SHP77 treated with DMSO at 0.1 percent for 48 hours (cell line): ENCODE measurements at places on chromosomes 13 and 19.

GRCh38 chr13:46749951-46750350 lies 47.0 kb downstream of the ESD start:
- no peak for DNase-seq

GRCh38 chr13:45301263-45301662 lies 39.7 kb downstream of the TPT1 start:
- no peak for DNase-seq

DNA sequence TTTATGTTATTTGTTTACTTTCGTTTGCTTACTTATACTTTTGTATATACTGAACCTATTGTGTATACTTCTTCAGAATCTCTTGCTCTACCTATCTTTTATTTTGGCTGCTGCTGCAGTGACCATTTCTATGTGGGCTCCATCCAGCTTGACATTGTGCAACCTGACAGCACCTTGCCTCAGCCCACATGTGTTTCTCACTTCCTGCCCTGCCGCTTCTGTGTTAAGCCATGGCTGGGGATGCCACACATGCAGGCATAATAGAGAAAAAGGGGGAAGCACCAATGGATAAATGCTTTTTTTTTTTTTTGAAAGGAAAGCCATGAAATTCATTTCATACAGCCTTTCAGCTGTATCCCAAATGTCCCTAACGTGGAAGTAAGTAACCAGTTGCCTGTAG lies 147.6 kb downstream of the RBM26 start:
- no peak for DNase-seq

- no peak for DNase-seq
These were observed 961.2 kb upstream of the SPRY2 start for GRCh38 chr13:81302125-81302524.

DNA sequence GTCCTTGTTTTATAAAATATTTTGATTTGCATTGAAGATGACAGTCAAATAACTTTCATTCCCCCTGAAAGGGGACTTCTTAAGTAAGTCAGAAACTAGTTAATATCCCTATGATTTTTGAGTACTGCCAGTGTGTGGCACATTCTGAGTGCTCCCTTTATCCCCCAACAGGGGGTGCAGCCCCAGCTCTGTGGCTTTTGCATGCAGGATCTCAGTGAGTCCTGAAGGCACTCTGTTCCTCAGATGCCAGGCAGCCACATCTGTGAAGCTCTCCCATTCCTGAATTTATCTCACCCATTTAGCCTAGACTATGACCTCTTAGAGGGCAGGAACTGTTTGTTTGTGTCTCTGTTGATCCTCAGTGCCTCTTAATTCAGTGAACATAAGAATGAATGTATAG lies 123.1 kb downstream of the CDK8 start:
- no peak for DNase-seq

- no peak for DNase-seq
These were observed 366.9 kb downstream of the KLF12 start for GRCh38 chr13:73767191-73767741.

DNA sequence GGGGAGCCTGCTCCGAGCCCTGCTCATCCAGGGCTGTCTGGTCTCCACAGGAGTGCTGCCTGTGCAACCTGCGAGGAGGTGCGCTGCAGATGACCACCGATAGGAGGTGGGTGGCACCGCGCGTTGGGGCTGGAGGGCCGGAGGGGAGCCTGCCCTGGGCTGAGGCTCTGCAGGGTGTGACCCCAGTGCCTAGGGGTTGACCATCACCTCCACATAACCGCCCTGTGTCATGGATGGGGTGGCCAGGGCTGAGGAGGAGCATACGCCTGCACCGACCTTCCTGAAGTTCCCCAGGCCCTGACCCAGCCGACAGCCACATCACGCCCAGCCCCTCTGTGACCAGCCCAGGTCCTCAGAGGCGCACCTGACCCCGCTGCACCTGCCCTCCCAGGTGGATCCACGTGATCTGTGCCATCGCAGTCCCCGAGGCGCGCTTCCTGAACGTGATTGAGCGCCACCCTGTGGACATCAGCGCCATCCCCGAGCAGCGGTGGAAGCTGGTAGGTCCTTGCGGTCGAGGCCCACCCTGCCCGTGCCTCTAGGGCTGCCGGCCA lies 168.7 kb downstream of the KDM4B start:
- DNase-seq, result no peak

- DNase-seq, result no peak
These were observed 112.4 kb upstream of the VSTM2B start for GRCh38 chr19:29413435-29413834.

- no peak for DNase-seq
These were observed 22.1 kb upstream of the EHD2 start for GRCh38 chr19:47691090-47691489.

DNA sequence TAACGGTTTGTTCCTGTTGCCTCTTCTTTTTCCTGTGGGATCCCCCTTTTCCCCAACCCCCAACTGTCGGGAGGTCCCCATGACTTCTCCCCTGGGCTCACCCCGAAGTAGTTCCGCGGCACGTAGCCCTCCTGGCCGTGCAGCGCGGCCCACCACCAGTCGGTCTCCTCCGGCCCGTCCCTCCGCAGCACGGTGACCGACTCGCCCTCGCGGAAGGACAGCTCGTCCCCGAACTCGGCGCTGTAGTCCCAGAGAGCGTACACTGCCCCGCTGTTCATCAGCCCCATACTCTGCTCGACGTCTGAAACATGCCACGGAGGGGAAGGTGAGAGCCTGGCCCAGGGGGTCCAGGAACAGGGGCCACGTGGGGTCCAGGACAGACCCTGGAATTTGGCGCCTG lies 12.1 kb upstream of the ERCC2 start:
- no peak for DNase-seq

DNA sequence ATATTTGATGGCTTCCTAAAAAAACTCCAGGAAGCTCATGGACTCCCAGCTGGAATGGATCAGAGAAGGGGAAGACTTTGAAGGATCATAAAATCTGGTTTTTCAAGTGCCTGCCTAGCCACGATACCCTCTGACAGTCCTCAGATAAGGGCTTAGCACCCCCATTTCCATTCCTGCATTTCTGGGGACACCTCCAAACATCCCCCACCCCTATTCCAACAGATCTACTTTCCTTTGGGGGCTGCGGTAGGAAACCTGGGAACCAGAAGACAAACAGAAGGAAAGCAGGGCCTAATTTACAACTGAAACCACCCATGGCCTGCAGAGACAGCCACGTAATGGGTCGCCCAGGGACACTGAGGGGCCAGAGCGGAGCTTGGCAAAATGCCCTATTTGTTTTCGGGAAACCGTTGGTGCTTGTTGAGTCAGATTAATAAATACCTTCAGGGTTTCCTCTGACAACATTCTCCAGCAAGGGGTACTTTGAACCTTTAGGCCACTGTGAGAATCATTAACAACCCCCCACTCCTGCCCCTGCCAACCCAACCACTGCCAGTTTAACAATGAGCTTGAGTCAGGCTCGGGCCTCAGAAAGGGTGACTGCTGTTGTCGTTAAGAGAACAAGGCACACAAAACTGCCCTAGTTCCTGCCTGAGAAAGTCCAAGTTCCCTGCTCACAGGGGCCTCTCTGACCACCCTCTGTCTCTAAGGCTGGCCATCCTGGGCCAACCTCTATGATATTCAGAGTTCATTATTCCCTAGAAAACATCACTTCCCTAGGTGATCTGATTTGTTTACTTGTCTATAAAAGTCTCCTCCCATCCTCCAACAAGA lies 23.5 kb downstream of the RHPN2 start:
- DNase-seq, result no peak

DNA sequence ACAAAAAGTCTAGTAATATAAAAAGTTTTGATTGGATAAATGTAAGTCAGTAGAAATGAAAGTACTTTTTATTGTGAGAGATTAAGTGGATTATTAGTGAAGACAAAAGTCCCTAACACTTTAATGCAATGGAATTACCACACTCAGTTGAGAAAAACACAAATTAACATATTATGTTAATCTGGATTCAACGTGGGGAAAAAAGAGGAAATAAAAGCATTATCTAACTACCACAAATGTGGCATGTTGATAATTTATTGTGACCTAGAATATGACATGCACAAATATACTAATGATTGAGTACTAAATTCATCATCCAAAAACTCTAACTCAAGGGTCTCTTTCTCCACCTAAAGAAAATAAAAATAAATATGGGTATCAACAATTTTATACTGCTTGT lies 41.5 kb downstream of the FOXO1 start:
- DNase-seq, result no peak

DNA sequence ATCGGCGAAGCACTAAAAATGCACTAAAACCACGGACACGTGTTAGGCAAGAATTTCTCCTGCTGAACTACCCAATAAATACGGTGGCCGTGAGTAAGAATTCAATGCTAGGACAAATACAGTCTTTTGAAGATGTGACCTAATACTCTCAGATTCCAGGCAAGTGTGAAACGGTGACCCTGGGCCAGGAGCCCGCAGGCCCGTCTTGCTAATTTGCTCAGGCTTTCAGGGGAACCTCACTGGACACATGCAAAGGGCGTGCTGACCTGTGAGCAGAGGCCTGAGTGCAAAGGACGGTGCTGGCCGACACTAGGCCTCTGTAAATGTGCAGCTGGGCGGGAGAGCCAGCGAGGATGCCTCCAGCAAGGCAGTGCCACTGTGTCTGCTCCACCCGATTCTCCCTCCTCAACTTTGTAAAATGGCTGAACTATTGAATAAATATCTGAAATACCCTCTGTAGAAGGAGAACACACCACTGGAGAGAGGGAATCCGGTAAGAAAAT lies 70.1 kb downstream of the STK24 start:
- no peak for DNase-seq

- no peak for DNase-seq
These were observed 807.9 kb upstream of the ARGLU1 start for GRCh38 chr13:107375701-107376340.
